ENCODE measurements at places on chromosomes 7 and 10.

DNA sequence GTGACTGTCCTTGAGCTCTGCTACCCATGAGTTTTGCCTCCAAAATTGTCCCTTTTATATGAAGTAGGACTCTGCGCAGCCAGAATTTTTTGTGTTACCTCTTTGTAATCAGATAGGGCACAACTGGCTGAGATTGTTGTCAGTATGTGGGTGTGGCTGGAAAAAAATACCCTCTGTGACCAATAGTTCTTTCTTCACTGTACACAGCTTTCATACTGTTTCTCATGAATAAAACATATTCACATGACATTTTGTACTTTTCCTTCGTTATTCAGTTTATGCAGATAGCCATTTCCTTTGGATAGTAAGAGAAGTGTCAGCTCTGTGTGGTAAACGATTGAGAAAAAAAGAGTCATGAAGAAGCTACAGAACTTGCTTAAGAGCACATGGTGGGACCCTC lies 49.6 kb upstream of the WNT8B start:
- no peak for DNase-seq

- no peak for DNase-seq
Measured at GRCh38 chr7:118104812-118105441, 79.0 kb upstream of the LSM8 start.

- DNase-seq: no peak
Measured at GRCh38 chr10:29142516-29143314, 146.2 kb upstream of the LYZL1 start.

GRCh38 chr7:84060760-84061261 lies 133.8 kb downstream of the SEMA3A start:
- no peak for DNase-seq

DNA sequence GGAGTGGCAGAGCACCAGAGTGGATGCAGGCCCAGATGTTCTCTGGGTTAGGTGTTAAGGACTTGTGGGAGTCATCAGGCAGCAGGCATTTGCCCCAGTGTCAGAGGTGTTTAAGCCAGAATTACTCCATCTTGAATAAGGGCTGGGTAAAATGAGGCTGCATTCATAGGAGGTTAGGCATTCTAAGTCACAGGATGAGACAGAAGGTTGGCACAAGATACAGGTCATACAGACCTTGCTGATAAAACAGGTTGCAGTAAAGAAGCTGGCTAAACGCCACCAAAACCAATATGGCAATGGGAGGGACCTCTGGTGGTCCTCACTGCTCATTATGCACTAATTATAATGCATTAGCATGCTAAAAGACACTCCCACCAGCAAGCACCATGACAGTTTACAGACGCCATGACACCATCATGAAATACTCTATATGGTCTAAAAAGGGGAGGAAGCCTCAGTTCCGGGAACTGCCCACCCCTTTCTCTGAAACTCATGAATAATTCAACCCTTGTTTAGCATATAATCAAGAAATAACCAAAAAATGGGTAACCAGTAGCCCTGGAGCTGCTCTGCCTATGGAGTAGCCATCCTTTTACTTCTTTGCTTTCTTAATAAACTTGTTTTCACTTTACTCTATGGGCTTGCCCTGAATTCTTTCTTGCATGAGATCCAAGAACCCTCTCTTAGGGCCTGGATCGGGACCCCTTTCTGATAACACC lies 882 bp upstream of the LRRC61 start:
- DNase-seq: no peak

DNA sequence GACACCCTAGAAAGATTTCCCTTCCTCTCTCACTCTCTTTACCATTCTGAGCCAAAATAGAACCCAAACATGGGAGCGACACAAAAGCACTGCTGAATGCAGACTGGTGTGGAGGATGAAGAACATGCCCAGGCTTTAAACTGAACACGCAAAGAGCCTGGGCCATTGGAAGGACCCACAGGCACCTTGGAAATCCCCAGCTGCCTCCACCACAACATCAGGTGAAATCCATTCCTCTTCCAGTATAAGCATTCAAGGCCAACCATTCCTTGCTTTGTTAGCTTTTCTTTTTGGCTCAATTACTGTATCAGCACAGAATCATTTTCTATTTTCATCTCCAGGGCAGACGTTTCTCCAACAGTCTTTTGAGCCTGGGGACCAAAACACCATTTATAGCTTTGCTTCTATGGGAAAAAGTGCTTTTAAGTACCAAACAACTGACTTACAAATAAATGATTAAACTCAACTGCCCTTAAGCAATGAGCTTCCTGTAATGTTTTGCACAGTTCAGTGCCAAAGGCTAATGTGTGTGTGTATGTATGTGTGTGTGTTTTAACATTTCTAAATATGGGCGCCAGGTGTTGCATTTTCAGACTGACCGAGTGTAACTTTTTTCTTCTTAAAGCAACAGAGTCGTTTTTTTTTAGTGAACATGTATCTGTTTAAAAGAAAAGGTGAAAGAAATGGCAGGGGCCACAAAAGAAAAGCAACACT lies 16.2 kb upstream of the BLNK start:
- DNase-seq: no peak

- no peak for DNase-seq
Measured at GRCh38 chr7:100621554-100621953, 9.2 kb downstream of the MOSPD3 start.

Measured in cortex of kidney (tissue), 1 donor.